ENCODE measurements at places on chromosomes 2 and 18.

DNA sequence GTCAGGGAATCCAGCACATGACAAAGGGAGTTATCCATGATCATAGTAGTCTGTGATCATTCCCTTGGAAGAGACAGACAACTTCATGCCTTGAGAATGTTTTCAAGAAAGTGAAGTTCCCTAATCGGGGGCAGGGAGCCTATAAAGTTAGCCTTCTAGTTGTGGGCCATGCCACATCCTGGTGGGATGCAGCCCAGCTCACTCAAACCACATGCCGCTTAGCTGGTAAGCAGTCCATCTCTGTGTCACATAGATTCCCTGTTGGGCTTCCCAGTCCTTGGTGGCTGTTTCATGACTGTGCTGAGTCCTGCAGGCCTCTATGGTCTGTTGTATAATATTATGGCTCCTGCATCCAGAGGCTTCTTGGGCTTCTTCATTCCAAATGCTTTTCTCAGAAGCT, 11.4 kb upstream of the ARHGAP25 start:
- DNase-seq, result no peak

DNA sequence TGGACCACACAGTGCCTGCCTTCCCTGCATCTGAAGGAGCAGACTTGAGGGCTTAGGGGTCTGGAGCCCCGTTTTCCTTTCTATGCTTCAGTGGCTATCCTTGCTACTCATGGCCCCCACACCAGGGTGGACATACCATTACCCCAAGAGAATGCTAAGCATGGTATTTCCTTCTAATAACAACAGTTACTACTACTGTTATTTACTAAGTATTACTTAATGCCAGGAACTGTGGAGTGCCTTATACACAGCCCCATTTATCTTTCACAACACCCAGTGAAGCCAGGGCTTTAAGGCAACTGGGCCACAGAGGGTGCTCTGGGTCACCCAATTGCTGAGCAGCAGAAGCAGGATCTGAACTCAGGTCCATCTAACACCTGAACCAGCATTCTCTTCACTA, 5.8 kb upstream of the PAX8 start:
- no peak for DNase-seq

DNA sequence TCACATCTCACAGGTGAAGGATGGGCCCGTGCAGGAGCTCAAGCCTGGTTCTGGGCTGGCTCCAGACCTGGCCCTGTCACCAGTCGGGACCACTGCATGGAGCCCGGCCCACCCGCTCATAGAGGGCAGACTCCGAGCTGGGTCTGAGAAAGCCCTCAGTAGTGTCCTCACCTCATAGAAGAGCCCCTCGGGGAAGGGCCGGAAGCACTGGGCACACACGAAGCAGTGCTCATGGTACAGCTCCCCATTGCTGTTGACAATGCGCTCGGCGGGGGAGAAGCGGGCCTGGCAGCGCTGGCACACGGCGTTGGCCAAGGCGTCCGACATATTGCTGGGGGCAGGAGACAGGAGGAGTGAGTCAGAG, 11.3 kb downstream of the GPR17 start:
- no peak for DNase-seq

DNA sequence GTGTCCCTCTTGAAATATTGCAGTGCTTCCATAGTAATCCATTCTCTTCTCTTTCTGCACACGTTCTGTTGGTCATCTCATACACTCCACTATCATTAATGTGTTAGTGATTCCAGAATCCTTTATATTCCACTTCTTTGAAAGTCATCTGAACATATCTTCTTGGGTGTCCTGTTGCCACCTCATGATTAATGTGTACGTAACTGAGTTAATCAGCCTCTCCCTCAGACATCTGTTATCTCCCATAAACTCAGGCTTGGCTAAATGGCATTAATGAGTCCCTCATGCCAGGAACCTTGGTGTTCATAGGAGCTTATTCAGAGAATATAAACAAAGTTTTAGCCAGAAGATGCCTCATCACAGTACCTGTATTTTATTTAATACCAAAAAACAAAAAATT, 126.4 kb downstream of the NCOA1 start:
- no peak for DNase-seq

GRCh38 chr18:34283506-34283905, 58.8 kb upstream of the NOL4 start:
- DNase-seq, result no peak

- no peak for DNase-seq
Observed at GRCh38 chr2:198441901-198442300, 637.5 kb downstream of the PLCL1 start.

GRCh38 chr2:138486363-138487198, 15.0 kb upstream of the SPOPL start:
- DNase-seq, result no peak

DNA sequence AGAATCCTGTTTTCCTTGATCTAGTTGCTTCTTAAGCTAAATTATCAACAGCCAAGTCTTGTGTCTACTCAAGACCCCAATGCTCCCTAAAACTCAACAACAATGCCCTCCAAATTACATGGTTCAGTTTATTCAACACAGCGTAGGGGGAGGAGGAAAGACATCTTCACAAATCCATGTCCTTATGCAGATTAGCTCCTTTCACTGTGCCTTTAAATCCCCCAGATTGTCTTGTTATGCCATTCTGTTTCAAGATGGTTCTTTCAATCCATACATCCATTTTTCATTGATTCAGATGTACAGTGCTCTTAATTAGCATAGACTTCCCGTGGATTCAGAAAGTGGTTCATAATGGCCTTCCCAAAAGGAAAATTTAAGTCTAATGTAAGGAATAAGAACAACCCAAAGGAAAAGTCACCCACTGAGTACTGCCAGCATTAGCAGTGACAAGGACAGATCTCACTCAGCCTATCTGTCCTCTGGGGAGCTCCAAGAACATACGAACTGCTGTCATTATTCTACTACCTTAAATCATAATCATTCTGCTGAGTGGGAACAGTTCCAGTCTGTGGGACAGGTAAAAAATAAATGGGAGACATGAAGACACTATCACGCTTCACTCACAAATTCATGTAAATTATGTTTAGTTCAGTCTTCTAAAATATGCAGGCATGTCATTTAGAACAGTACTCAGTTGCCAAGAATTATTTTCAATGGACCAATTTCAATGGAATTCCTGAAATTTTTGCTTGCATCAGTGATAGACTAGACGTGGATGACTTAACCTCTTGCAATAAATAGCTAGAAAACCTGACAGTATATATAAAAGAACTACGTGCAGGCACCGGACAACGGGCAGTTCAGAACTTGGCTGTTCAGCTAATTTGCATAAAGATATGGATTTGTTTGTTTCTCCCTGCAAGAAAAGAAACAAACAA, 58.9 kb upstream of the RNU4ATAC start:
- peak; percentile 24 for DNase-seq

Data from HTR-8/SVneo (cell line).